ENCODE measurements at places on chromosomes 1 and 21.
A peak's percentile ranks its signal among the peaks of the same experiment; 100 is the strongest.

DNA sequence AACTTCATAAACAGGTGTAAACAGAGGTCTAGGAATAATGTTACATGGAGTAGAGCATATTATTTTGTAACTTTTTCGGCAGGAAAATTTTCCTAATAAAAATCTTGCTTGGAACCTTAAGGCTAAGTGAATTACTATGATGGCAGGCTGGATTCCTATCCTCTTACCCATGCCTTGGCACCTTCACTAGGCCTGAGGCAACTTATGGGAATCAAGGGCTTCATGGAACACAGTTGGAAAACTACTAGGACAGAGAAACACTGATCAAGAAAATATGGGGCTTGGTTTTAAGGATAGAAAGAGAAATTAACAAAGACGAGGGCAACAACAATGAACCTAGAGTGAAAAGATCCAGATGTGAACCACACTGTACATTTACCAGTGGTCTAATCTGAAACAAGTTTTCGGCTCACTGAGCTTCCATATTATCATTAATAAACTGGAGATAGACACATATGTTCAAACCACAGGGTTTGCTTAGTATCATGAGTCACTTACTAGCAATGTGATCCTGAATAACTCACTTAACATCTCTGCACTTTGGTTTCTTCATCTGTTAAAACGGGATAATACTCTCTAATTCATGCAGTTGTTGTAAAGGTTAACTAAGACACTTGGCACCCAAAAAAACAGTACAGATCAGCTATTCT lies 68.5 kb downstream of the GPATCH2 start:
- no peak for DNase-seq

GRCh38 chr1:197197430-197197997 lies 51.0 kb upstream of the ASPM start:
- DNase-seq = no peak

- DNase-seq = no peak
These were observed 4.3 kb downstream of the TNFRSF14 start for GRCh38 chr1:2560299-2561073.

GRCh38 chr21:43984905-43985689 lies 27.0 kb upstream of the TRAPPC10 start:
- DNase-seq = no peak

DNA sequence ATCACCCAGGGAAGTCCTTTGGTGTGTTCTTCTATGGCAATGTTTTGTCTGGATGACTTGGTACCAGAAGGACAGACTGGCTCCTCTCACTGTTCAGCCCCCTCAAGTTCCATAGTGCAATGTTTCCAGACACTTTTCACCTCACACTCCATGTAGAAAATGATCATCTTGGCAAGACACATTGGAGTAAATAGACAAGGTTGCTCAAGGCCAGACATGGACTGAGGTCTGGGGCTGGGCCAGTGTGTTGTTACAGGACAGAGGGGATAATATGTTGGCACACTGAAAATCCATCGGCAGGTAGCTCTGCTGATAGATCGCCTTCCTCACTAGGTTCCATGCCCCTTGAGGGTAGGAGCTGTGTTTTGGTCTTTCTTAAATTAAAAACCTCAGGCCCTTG lies 51.5 kb downstream of the C1orf21 start:
- DNase-seq = no peak

- no peak for DNase-seq
These were observed 122.8 kb upstream of the GPR52 start for GRCh38 chr1:174324939-174325338.

DNA sequence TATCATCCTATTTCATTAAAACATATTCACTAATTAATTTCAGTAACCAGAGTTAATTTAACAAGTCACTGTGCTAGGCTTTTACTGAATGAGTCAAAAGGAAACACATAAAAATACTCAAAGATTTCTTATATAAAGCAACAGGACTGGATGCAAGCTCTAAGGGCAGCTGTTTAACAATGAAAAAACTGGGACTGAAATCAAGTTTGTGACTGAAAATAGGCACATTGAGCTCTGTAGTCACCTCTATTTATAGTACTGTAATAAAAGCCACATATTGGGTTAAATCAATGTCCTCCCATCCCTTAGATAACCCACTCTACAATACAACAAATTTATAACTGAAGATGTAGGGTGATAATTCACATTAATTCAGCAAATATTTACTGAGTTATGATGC lies 52.4 kb downstream of the SMYD3 start:
- no peak for DNase-seq

GRCh38 chr1:216140730-216141524 lies 282.3 kb downstream of the USH2A start:
- DNase-seq = no peak

- no peak for DNase-seq
These were observed 464 bp downstream of the BEST4 start for GRCh38 chr1:44787506-44787905.

- DNase-seq = peak; percentile 45
These were observed 21.5 kb upstream of the LYST start for GRCh38 chr1:235888119-235888643.

DNA sequence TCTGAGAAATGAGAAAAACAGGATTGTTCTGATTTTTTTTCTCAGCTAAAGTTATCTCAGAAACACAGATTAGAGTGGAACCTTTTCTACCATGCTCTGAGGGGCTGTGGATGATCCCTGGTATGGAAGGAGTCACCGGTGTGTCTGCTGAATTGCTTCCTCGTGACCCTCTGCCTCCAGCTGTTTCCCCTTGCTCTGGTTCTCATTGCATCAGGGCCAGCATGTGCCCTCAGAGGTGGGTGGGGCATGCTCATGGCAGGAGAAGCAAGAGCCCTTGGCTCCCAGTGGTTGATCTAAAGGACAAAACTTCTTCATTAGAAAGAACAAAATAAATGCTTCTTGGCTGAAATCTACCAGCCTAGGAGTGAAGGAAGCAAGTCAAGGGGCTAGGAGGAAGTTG lies 183.2 kb upstream of the HMCN1 start:
- DNase-seq = no peak

- no peak for DNase-seq
These were observed 89.2 kb downstream of the TRIM11 start for GRCh38 chr1:228317411-228317828.

- no peak for DNase-seq
These were observed 52.9 kb downstream of the KCNC4 start for GRCh38 chr1:110262846-110263631.

DNA sequence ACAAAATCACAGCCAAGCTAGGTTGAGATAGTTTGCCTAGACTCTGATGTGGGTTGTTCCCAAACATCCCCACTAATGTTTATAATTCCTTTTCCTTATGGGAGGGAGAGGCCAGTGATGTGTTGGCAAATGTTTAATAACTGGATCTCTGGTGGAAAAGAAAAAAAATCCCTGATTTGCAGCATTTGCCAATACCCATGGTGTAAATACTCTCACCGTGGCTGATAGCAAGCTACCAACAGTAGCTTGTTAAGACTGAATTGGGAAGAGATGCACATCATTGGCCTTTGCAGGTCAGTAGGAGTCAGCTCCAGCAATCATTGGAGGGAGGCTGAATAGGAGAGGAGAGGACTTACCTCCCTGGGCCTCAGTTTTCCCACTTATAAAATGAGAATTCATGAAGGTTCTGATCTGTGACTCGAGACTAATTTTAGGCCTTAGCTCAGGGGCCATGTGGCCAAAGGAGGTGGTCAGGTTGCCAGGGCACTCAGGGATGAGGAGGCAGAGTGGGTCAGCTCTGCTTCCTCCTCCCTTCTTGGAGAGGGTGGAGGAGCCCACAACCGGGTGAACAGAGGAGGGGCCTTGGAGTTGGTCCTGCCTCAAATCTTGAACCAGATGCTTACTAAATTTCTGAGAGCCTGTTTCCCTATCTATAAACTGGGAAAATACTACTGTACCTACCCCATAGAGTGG lies 20.0 kb upstream of the SCMH1 start:
- no peak for DNase-seq

GRCh38 chr1:160363010-160363409 lies 3.9 kb upstream of the NHLH1 start:
- DNase-seq = no peak

DNA sequence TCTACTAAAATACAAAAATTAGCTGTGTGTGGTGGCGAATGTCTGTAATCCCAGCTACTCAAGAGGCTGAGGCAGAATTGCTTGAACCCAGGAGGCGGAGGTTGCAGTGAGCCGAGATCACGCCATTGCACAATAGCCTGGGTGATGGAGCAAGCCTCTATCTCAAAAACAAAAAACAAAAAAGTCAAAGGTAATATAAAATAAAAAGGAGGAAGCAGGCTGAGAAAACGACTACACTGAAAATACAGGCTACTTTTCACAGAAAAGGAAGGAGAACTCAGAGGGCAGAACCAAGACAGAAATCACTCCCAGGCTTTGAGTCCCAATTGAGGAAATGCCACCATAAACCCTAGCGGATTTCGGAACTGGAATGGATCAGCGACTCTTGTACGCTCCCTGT lies 5.9 kb upstream of the A3GALT2 start:
- no peak for DNase-seq

DNA sequence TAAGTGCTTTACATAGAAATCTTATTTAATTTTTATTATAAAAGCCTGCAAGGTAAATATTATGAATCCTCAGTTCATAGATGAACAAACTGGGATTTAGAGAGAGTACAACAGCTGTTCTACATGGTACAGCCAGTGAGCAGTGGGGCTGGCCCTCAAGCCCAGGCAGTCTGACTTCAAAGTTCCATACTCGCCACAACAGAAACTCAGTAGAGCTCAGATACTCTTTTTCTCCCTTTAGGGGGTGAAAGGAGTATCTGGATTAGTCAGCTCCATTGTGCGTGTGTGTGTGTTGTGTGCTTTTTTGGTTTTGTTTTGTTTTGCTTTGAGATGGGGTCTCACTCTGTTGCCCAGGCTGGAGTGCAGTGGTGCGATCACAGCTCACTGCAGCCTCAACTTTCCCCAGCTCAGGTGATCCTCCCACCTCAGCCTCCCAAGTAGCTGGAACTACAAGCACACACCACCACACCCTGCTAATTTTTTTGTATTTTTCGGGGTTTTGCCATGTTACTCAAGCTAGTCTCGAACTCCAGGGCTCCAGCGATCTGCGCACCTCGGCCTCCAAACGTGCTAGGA lies 378.5 kb downstream of the SMYD3 start:
- DNase-seq = no peak

DNA sequence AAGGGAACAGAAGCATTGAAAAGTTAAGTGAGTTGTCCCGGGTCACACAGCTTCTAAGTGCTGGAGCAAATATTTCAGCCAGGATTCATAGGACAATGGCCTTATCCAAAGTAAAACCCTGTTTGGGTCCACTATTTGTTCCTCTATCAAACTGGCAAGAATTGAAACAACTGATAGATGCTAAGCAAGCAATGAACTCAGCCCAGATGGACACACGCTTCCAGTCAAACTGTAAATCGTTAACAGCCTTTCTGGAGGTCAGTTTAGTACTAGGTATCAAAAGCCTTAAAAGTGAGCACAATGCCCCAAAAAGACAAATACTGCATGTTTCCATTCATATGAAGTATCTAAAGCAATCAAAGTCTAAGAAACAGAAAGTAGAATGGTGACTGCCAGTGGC lies 779 bp upstream of the SVBP start:
- DNase-seq = no peak
